Nucleus accumbens (tissue), 56 donors: ENCODE measurements at places on chromosomes 11 and 22.

GRCh38 chr11:84140386-84141169, 854.4 kb upstream of the CCDC90B start:
- no peak for DNase-seq

DNA sequence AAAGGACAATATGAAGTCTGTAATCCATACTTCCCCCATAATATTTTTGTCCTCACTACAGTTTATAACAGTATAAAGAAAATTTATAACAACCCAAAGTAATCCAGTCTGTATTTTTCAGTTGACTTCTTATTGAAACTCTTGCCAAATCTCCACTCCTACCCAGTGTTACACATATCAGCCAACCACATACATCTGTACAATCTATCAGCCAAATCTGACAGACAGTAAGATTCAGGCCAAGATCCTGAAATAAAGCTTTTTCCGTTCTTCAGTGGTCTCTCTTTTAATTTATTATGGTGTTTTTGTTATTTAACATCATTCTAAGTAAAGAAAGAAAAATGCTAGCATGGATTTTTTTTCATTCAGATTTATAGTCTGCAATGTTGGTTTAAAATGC, 2370.9 kb upstream of the RAG2 start:
- no peak for DNase-seq

DNA sequence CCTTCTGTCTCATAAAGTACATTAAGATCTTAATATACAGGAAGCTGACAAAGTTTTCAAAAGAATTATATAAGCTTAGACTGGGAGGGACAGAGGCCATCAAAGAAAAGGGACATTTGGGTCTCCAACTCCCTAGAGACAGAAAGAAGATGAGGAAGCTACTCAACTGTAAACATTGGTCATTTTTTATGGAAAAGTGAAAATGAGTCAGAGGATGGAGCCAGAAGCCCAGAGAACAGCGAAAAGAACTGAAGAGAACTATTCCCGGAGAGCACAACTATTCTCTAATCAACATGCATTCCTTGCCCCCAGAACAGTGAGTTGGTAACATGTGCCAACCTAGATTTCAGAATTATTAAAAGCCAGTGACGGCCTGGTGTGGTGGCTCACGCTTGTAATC, 779.3 kb downstream of the DLG2 start:
- no peak for DNase-seq

GRCh38 chr22:18077087-18077638, 627 bp upstream of the PEX26 start:
- DNase-seq = no peak

- no peak for DNase-seq
Measured at GRCh38 chr11:93852242-93852641, 1.8 kb upstream of the VSTM5 start.

- DNase-seq = peak; percentile 44
Measured at GRCh38 chr22:49632199-49633009, 195.3 kb downstream of the BRD1 start.

DNA sequence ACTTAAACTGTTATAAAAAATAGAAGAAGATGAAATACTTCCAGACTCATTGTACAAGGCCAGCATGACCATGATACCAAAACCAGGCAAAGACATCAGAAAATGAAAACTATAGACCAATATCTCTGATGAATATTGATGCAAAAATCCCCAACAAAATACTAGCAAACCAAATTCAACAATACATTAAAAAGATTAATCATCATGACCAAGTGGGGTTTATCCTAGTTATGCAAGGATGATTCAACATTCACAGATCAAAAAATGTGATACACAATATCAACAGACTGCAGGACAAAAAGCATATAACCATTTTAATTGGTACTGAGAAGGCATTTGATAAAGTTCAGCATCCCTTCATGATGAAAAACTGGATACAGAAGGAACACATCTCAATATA, 824.5 kb upstream of the RAG2 start:
- no peak for DNase-seq

DNA sequence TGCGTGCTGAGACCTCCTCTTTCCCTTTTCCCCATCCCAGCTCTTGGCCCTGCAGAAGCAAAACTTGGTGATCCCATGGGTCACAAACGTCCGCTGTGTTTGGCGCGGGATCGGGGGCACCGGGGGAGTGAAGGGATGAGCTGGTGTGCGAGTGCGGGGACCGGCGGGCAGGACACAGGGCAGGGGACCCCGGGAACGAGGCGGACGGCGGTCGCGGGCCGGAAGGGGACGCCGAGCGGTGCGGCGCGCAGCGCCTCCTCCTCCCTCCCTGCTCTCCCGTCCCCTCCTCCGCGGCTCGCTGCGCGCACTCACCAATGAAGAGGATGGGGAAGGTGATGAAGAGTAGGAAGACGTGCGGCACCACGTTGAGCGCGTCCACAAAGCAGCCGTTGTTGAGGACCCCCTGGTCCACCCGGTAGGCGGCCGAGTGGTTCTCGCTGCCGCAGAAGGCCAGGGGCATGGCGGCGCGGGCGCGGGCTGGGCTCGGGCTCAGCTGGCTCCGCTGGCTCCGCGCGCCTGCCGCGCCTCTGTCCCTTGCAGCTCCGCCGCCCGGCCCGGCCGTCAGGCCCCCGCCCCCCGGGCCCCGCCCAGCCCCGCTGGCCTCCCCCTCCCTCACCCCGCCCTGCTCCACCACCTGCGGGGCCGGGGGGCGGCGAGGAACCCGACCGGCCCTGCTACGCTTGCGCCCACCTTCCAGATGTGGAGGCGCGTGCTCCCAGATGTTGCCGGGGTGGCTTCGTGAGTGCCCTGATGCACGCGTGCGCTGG, at the start of gene ABCC8:
ABCC8 (minus strand) TSS at position 529 of the 767 bp plus-strand sequence; CDS start at position 460, 69 bp downstream.
- no peak for DNase-seq

DNA sequence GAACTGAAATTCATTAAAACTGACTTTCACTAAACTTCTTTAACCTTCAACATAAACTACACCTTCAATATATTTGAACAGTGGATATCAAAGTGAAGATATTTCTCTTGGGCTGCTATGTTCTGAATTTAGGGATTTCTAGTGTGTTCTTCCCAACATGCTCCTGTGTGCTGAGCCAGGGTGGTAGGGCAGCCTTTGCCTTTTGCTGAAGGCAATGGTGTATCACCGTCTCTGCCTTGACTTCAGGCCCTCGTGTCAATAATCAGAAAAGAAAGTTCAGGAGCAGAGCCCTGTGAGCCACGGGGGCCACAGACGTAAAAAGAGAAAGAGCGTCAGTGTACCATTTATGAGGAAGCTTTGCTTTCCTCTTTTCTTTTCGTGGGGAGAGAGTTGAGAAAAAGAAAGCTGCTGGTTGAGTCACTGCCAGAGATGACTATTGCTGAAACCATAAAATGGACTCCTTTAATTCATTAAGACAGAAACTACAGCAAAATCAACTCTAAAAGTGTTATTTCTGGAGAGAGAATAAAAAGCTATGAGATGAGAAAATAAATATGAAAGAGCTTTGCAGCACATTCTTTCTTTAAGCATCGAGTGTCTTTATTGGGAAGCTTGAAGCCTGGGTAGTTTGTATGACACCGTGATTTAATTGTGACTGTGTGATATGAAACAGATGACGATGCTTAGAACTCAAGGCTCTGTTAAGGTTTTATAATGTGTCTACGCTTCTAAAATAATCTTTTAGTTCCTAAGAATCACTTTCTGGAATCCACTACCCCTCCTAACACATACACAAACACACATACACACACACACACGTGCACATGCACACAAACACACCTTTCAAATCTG, 271.8 kb upstream of the MTNR1B start:
- no peak for DNase-seq

- no peak for DNase-seq
Measured at GRCh38 chr11:2428322-2428795, 16.0 kb downstream of the TRPM5 start.

GRCh38 chr11:106091480-106092123, 14.1 kb downstream of the AASDHPPT start:
- DNase-seq = no peak

DNA sequence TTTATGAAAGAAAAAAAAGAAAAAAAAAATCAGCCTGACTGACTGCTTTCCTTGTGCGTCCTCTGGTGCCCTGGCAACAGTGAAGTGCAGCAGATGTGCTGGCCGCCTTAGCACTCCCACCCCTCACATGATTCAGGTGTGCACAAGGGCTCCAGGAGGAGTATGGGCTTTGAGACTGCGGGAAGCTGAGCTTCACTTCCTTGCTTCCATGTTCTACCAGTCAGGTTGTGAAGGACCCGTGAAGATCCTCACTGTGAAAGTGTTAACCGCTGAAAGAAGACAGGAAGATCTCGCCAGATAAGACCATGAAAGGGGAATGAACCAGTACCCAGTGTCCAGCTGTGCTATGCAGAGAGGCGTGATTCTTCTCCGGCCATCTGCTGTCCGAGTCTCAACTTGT, 48.2 kb downstream of the HIRA start:
- no peak for DNase-seq

DNA sequence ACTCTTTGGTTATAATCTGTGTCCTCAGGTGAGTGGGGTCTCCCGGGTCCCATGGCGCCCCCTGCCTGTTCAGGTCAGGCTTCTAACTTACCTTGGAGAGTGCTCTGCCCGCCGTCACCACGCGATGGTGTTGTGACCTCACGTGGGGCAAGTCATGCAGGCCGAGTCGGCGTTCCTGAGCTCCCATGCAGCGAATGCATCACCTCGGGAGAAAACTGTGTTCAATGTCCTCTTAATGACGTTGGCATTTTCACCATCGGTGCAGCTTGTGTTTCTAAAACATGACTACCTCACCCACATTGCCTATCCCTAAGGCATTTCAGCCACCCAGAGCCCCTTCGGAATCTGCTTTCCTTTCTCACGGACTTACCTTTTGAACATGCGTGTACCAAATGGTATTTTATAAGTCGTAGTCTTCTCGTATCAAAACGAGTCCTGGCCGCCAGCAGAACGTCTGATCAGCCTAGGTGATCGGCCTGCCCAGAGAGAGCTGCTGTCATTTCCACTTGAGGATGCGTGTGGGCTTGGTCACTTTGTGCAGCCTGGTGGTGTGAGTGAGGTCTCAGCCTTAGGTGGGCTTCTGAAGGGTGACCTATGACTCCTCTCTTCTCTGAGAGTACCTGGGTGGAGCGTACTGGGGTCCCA, 64.8 kb downstream of the TBC1D22A start:
- no peak for DNase-seq

GRCh38 chr11:7576726-7577290, 63.0 kb downstream of the PPFIBP2 start:
- no peak for DNase-seq

DNA sequence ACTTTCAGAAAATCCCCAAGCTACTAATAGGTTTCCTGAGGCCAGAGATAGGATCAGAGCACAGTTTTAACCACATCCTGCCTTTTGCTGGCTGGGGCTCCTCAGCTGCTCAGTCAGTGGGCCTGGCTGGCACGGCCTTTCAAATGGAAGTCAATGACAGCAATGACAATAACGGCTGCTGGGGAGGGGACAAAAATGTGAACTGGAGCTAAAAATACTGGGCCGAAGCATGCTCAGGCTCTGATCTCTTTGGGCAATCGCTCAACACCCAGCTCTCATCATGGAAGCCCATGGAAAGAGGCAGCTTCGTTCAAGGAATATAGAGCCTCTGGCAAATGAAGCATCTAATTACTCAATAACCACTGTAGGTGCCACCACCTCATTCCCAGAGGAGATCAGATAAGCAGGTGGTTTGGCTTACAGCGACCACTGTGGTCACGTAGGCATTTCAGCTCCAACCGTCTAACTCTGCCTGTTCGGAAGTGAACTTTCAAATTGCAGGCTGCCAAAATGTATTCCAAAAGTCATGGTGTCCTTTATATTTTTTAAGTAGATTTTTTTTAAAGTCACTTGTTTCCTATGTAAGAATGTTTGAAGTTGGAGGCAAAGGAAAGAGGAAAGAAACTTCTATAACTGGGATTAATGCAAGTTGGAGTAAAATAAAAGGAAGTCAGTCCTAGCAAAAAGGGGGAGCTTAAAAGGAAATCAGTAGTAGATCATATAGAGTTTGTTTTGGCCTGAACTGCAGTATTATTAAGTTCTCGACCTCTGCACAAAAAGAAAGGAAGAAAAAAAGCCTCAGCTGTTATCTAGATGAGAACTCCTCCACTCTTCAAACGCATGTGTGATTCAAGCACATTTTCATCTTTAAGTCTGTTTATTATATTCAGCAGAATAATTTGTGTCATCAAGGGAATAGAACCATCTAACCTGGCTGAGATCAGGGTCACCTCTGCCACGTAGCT, 14.1 kb downstream of the WT1 start:
- no peak for DNase-seq

GRCh38 chr11:5550440-5551095, 2.2 kb upstream of the OR52H1 start:
- DNase-seq = no peak

DNA sequence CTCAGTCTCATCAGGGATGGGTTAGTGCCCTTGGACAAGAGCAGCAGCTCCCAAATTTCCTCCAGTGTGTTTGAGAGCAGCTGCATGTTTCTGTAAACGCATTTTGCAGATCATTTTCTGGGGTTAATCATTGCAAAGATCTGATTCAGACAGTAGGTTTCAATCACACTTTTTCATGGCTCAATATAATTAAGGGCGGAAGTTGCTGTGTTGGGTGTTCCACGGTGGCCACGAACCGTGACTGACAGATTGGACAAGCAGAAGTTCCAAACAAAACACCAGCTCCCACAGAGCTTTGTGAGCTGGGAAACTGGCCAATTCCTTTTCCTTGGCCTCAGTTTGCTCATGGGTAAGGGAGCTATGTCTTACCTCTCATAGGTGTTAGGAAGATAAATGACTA, 8.4 kb upstream of the RASSF10 start:
- no peak for DNase-seq

DNA sequence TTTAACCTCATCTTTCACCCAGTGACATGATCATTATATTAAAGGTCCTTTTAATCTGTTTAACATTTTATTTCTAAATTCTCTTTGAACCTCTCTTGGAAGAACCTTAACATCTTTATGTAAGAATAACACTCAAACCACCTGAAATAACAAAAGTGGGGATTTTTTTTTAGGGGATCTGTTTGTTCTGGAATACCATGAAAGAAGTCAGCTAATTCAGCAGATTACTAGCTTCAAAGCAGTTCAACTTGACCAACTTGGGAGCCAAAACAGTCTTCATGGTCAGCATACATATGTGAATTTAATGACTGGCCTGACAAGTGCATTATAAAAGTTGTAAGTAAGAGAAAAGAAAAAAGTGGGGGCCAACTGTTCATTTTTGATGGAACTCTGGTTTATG, 52.3 kb downstream of the CCDC34 start:
- DNase-seq = no peak

DNA sequence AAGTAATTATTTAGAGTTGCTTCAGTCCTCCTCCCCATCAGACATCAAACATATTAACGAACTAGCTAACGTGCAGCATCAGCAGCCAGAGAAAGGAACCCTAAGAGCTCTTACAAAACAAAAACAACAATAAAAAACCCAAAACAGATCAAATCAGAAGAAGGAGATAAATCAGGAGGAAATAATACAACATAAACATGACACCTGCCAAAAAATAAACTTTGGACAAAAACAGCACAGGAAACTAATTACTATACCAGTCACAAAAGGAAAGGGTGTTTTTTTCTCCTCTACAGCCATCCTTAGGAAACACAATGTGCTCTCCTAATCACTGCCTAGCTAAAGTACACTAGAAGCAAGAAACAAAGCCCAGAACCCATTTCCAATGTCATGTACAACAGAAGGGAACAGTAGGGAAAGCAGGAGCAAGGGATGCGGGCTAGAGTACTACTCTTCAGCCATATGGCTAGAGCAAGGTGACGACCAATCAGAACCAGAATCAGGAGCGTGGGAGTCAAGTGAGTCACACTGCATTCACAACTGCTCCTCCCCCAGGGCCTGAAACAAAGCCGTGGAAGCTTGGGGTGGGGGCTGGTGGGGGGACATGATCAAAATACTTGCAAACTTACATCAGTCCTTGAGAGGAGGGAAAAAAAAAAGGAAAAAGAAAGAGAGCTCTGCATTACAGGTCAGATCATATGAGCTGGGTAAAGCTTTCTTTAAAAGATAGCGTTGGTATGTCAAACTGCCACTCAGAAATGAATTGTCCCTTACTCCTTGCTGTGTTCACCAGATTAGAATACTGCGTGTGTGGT, 60.4 kb downstream of the LARGE2 start:
- peak; percentile 61 for DNase-seq
